ENCODE measurements at places on chromosomes 5 and 9.

GRCh38 chr5:137461391-137462264, 37.5 kb downstream of the SPOCK1 start:
- no peak for DNase-seq

- no peak for DNase-seq
Measured at GRCh38 chr5:167565189-167565954, 726.1 kb upstream of the WWC1 start.

- DNase-seq: no peak
Measured at GRCh38 chr5:68325065-68325580, 109.6 kb downstream of the PIK3R1 start.

DNA sequence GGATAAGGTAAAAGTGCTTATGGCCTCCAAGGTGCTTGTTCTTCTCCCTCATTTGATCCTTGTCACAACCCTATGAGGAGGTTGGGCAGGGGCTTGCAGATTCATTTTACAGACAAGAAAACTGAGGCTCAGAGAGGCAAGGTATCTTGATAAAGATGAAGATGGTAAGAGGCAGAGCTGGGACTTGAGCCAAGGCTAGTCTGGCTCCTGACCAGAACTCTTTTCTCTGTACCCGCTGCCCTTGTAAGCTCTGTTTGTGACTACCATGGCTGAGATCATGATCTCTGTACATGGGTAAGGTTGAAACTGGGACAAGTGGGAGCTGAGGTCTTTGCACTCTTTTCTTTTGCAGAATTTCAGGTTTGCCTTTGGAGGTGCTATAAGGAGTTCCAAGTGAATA, 33.6 kb downstream of the SEC61B start:
- no peak for DNase-seq

GRCh38 chr5:14665949-14666348, 1.4 kb downstream of the OTULIN start:
- DNase-seq: no peak

- DNase-seq: no peak
Measured at GRCh38 chr9:3793971-3794383, 268.2 kb upstream of the RFX3 start.

DNA sequence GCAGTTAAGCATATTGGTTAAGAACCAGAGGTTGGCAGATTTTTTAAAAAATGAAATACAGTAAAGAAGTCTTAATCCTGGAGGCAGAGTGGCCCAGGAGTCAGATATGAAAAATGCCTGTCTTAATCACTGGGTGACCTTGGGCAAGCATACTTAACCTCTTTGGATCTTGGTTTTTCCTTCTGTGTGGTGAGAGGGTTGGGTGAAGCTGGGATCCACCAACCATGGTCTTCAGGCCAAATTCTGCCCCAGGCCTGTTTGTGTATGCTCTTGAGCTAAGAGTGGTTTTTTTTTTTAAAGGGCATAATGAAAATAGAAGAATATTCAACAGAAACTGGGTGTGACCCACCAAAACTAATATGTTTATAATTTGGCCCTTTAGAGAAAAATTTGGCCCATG, 20.0 kb upstream of the TEX48 start:
- no peak for DNase-seq

- DNase-seq: no peak
Measured at GRCh38 chr9:26500471-26500870, 392.1 kb downstream of the CAAP1 start.

- no peak for DNase-seq
Measured at GRCh38 chr5:67381236-67381880, 184.8 kb upstream of the CD180 start.

- DNase-seq: no peak
Measured at GRCh38 chr5:96548905-96549304, 113.3 kb upstream of the CAST start.

- DNase-seq: no peak
Measured at GRCh38 chr9:33837138-33837537, 20.2 kb downstream of the UBE2R2 start.

DNA sequence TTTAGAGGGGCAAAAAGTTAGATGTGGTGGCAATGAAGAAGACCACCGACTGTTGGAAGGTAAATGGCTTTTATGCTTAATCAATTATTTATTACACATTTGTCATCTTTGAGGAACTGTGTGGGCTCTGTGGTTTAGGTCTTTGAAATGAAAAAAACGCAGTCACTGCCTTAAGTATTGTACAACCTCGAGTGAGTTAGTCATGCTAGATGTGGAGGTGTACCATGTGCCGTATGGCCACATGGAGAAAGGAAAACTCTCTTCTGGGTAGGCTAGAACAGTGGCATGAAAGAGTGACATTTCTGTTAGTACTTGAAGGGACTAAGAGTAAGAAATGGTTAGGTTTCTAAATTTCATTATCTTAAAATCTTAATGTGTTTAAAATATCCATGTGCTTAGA, 166.1 kb downstream of the HACD4 start:
- DNase-seq: no peak

DNA sequence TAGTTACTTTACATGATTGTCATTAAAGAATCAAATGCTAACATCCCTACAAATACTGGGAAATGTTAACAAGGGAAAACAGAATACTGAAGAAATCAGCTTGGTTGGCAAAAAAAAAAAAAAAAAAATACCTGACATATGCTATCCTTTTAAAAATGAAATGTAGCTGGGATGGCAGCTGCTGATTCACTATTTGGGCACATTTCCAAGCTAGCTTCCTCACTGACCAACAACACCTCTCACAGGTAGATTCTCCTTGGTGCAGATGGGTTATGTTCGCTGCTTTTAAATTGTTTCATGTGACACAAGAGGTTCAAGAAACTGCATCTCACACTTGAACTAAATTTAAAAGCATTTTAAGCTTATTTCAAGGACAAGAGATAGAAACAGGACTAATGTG, 6.1 kb upstream of the PRUNE2 start:
- no peak for DNase-seq

DNA sequence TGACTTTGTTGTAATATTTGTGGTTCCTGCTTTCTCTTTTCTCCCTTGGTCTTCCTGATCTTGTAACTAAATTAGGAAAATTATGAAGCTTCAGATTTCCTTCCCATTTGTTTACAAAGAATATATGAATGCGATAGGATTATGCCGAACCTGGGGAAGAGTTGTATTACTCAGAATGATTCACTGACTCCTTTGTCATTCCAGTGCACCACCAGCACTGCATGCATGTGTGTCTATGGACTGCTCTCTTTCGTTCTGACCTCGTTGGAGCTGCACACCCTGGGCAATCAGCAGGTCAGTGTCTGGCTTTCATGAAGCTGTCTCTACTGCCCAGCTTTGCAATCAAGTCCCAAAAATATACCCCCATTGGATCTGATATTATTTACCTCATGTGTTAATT, 25.5 kb downstream of the NUP188 start:
- DNase-seq: no peak

DNA sequence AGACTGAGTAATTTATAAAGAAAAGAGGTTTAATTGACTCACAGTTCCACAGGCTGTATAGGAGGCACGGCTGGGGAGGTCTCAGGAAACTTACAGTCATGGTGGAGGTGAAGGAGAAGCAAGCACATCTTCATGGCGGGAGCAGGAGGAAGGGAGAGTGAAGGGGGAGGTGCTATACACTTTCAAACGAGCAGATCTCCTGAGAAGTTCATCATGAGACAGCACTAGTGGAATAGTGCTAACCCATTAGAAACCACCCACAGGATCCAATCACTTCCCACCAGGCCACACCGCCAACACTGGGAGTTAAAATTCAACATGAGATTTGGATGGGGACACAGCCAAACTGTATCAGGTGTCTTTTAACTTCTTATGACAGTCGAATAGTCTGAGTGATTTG, 1459.3 kb upstream of the ACO1 start:
- DNase-seq: no peak

DNA sequence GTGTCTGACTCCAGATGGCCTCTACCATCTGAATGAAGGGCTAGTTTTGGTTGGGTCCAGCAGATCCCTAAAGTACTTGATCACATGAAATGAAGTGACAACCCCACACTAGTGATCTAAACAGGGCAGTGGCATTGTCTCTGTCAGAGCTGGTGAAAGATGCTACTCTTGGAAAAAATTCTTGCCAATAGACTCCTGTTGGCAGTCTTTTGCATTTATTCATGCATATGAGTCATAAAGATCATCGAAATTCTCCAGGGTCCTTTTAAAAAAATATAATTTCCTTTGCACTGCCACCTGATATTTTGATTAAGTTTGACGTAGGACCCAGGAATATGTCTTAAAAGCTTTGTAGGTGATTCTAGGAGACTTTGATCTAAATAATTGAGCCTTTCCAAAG, 135.1 kb upstream of the ELL2 start:
- no peak for DNase-seq

DNA sequence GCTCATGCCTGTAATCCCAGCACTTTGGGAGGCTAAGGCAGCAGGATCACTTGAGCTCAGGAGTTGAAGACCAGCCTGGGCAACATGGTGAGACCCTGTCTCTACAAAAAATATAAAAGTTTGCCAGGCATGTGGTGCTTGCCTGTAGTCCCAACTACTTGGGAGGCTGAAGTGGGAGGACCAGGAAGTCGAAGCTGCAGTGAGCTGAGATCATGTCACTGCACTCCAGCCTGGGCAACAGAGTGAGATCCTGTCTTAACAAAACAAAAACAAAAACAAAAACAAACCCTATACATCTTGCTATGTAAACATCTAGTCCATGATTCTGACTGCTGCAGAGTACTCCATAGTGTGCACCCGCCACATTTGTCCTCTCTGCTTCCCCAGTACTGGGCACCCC, 19.8 kb upstream of the PPP2CA start:
- DNase-seq: no peak
